ENCODE measurements at places on chromosomes 4 and X.

- DNase-seq = no peak
These were observed 33.3 kb upstream of the GALNT7 start for GRCh38 chr4:173135241-173135847.

- DNase-seq = no peak
These were observed 8.4 kb downstream of the HAND2 start for GRCh38 chr4:173521467-173522159.

DNA sequence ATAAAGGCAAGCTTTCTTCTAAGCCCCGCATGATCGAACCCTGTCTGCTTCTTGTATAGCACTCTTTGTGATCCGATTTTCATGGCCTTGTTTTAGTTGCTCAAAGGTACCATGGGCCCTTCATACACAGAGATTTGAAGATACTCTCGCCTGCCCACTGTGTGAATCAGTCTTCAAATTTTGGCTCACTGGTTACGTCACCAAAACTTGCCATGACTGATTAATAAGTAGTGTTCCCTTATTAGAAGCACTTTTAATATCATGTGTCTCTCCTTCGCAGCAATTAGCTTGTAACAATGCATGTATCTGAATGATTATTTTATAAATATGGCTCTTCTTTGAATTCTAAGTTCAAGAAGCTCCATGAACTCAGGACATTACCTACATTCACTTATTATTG is 880.5 kb downstream of the STPG2 start:
- DNase-seq = no peak

DNA sequence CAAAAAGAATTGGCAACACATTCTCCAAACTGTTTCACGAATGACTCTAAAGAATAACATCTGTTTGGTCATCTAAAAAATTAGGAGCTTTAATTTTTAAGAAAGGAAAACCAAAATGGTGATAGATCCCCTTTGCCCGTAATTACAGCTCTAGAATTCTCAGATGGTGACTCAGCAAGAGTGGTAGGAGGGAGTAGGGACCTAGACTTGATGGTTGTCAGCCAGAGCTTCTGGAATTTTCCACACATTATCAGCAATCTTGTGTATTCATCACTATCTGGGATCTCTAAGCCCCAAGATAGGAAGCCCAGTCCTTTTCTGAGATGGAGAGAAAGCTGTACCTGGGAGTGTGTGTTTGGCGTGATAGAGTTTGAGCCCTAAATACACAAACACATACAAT is 103.9 kb upstream of the RAB40AL start:
- DNase-seq = no peak

- no peak for DNase-seq
These were observed 32.2 kb upstream of the PROM1 start for GRCh38 chr4:16116019-16116418.

GRCh38 chr4:129167640-129168260 is 71.8 kb downstream of the C4orf33 start:
- DNase-seq = no peak

DNA sequence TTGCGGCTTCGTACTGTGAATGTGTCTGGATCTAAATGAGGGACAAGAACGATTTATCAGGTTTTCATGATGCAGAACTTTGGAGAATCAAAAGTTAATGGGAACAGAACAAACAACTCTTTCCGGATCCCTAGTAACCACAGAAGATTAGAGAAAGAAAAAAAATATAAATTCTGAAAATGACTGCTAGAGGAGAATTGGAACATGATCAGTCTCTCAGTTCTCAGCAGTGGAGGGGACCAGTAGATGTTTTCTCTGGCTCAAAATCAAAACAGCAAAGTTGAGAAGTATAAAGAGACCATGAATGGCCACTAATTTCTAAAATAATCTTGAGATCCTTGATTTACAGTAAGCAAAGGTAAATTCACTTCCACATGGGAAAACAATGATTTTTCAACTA is 38.1 kb upstream of the GK2 start:
- no peak for DNase-seq

- no peak for DNase-seq
These were observed 28.7 kb downstream of the EFHC2 start for GRCh38 chrX:44314808-44315207.

- DNase-seq = no peak
These were observed 37.2 kb upstream of the RAPGEF2 start for GRCh38 chr4:159065513-159066240.

GRCh38 chr4:186307916-186308315 is 41.9 kb downstream of the F11 start:
- DNase-seq = no peak

GRCh38 chr4:31545755-31546154 is 825.6 kb downstream of the PCDH7 start:
- no peak for DNase-seq

GRCh38 chr4:1786544-1787362 is 6.3 kb upstream of the FGFR3 start:
- DNase-seq = no peak

DNA sequence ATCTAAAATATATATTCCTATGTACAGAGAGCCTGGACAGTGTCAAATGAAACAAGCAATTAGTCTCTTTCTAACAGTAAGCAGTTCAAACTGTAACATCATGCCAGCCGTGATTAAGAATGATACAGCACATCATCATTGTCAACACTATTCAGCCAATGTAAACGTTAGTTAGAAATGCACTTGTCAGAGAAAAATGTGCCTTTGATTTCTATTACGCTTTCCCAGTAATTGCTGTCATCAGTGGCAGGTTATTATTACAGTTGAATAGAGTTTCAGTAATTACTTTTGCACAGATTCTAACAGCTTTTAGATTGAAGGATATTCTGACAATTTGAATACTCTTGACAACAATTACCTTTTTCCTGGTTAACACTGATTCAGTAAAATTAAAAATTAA is 1007.1 kb downstream of the SH3BGRL start:
- DNase-seq = no peak

DNA sequence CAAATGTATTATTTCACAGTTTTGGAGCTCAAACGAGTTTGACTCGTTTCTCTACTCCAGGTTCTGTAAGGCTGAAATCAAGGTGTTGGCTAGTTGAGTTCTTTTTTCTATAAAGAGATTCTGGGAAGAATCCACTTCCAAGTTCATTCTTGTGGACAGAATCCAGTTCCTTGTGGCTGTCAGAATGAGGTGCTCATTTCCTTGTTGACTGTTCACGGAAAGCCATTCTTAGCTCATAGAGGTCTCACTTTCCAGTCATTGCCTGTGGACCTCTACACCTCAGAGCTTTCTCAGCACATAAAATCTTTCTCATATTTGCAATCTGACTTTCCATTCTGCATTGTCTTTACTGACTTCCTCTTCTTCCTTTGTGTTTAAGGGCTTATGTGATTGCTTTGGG is 62.9 kb downstream of the SYTL5 start:
- DNase-seq = no peak

DNA sequence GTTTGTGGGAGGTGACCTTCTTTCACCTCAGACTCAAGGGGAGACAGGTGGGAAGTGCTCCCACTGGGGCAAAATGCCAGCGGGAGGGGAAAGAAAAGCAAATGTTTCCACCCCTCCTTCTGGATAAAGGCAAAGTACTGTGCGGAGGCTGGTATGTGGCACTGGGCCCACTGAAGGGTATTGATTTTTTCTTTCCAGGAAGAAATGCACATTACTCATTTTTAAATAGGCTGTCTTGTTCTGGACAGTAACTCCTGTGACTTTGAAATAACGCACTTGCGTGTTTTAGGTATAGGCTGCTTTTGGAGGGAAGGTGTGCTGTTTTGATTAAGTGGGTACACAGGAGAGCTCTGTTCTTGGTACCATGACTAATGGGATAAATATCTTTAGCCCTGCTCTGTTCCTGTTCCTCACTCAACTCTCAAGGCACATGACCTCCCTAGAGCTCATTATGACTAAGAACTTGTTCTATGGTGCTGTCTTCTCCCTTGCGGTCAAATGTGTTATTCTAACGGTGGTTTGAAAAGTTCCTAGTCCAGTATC is 40.7 kb upstream of the MBTPS2 start:
- no peak for DNase-seq

- DNase-seq = peak; percentile 76
These were observed at the start of gene BEX2 for GRCh38 chrX:103310555-103311398. BEX2 (minus strand) TSS chrX:103310990; CDS start chrX:103309976, 1,014 bp downstream.

DNA sequence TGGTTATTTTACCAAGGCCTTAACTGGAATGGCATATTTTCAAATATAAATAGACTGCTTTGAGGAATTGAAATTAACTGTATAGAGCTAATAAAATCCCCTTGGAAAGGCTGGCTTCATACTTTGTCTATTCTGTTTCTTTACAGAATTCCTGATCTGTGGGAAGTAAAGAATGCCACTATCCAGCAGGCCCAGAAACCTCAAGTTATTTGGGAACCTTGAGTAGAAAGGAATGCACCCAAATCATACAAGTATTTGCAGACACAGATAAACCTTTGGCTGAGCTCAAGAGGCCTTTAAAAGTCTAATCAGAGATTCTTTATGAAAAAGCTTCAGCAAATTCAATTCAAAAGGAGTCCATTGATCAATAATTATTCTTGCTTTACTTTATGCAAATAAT is 975.7 kb upstream of the PABPC4L start:
- DNase-seq = no peak

GRCh38 chr4:82031376-82031927 is 342.3 kb downstream of the HNRNPD start:
- no peak for DNase-seq

DNA sequence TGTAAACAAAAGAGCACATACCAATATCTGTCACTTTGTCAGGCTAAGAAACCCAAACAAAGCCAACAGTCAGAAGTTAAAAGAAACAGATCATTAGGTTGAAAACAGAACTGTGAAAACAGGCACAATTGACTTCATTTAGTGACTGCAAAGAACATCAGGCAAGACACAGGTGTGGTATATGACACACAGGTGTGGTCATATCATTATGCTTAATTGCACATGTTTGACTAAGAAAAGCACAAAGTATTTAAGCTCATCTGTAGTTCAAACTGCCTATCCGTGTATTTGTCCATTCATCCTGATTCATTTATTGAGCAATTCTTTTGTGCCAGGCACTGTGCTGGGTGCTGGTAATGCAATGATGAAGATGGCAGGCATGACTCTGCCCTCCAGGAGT is 150.7 kb downstream of the DEFB131A start:
- DNase-seq = no peak

DNA sequence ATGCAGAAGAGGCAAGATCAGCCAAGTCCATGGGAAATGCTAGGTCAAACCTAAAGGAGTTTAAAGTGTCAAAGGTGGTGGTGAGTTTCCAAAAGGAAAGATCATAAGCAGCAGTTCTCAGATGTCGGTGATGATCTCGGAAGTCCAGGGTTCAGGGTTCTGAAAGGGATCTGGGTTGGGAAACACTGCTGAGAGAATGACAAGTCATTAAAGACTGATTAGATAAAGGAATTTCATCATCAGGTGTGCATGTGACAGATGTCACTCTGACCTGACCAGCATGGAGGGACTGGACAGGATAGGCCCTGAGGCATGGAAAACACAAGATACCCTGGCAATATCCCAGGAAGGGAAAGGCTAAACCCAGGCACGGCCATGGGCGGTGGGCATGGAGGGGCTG is 195.7 kb upstream of the TBL1X start:
- DNase-seq = no peak

- no peak for DNase-seq
These were observed 4.5 kb upstream of the PLCXD1 start for GRCh38 chrX:276581-277201.

DNA sequence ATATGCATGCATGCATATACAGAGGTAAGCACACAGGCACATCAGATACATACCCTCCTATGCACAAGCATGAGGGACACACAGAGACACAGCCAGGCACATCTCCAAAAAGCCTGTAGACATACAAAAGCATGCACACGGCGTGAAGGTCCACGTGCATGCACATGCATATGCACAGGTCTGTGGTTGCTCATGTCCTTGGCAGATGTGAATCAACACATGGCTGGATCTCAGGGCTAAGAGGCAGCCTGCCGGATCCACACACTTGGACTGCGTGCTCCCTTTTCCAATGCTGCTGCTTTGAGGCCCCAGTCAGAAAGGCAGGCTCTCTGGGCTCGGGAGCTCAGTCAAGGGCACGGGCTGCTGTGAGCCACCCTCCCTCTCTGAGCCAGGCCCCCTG is 3.6 kb downstream of the STARD8 start:
- no peak for DNase-seq

GRCh38 chr4:113561092-113561491 is 200.4 kb downstream of the CAMK2D start:
- no peak for DNase-seq

DNA sequence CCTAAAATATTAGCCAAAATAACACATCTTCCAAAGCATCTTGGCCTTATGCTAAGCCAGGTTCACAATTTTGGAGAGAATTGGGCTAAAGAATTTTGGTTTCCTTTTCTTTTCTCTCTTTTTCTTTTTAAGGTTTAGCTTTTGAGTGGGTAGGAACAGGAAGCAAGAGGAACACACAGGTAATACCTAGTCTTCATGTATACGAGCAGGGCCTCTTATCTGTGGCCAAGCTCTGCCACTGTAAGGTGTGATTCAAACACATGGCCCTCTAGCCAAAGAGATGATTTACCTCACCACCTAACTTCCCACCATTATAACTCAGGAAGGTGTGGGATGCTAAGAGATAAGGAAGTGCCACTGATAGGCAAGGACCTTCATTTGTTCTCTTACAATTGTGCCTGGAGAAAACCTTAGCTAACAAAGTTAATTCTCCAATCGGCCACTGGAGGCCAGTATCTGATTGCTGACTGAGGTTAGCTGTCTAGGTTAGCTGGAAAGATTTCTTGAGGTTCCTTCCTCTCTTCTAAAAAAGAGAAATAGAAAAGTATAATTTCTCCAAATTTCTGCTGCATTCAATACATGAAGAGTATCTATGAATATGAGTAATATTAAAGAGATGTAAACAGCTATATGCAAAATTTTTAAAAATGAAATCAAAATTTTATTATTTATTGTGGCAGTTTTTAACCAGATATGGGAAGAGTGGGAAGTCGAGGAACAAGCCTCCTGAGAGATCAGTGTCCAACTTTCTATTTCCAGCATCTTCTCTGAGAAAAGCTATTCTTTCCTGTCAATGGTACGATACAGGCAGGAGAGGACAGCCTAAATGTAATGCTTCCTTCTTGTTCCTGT is 30.1 kb upstream of the BBS7 start:
- DNase-seq = peak; percentile 50

- DNase-seq = no peak
These were observed 88.3 kb upstream of the UNC5C start for GRCh38 chr4:95637043-95637600.

DNA sequence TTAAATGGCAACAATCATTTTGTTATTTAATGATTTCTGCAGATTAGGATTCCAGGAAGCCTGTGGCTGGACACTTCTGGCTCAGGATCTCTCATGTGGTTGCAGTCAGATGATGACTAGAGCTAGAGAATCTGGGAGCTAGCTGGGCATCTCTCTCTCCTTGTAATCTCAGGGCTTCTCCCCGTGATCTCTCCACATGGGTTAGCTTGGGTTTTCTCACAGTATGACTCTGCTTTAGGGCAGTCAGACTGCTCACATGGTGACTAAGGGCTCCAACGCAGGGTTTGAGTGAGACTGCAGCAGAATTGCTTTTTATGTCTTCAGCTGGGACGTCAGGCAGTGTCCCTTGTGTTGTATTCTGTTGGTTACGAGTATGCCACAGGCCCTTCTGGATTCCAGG is 361.4 kb downstream of the CBLL2 start:
- DNase-seq = no peak
